NCI-H1417 treated with DMSO at 0.1 percent for 48 hours (cell line): ENCODE measurements at places on chromosomes 6 and 20.

- no peak for DNase-seq
These were observed 11.1 kb upstream of the LYRM2 start for GRCh38 chr6:89649682-89650081.

DNA sequence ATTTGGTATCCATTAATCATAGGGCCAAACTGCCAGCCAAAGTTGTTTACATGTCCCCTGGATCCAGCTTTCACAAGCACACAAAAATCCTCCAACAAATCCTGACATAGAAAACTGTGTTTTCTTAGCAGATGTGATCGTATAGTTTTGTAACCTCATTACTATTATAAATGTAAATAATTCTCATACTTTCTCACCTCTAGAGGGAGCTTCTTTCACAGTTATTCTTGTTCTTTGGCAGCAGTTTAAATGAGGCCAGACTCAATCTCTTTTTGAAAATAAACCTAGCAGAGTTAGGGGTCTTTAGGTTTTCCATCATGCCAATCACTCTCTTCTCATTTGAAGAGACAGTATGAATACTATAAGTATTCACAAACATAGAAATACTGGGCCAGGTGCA, 17.0 kb upstream of the ZNF318 start:
- no peak for DNase-seq

GRCh38 chr20:49471397-49471796, 11.1 kb downstream of the KCNB1 start:
- DNase-seq = no peak

GRCh38 chr6:6783721-6784120, 195.2 kb downstream of the LY86 start:
- no peak for DNase-seq

DNA sequence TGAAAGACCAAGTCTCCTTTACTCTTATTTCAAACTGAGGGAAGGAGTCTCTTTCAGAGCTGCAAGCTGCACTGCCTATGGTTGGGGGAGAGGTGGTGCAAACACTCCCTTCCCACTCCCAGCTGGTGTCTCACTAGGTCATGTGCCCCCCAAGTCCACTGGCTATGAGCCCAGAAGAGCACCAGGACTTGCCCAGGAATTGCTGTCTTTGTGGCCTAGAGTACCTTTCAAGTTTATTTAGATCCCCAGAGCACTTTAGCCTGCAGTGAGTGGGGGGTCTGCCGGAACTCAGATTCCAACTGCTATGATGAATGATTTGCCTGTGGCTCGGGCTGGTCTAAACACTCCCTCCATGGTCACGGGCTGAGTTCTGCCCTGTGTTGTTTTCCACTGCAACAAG, 192.6 kb upstream of the CITED2 start:
- no peak for DNase-seq

DNA sequence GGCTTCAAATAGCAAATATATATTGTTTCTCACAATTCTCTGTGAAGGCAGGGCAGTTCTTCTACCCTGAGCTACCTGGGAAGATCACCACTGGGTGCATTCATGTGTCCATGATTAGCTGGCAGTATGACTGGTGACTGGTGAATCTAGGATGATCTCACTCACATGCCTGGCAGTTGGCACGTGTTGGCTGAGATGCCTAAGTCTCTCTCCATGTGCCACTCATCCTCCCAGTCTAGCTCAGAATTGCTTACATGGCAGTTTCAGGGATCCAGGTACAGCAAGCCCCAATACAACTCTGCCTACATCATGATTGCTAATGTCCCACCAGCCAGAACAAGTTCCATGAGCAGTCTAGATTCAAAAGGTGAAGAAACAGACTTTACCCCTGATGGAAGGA, 346.8 kb upstream of the CNR1 start:
- DNase-seq = no peak

DNA sequence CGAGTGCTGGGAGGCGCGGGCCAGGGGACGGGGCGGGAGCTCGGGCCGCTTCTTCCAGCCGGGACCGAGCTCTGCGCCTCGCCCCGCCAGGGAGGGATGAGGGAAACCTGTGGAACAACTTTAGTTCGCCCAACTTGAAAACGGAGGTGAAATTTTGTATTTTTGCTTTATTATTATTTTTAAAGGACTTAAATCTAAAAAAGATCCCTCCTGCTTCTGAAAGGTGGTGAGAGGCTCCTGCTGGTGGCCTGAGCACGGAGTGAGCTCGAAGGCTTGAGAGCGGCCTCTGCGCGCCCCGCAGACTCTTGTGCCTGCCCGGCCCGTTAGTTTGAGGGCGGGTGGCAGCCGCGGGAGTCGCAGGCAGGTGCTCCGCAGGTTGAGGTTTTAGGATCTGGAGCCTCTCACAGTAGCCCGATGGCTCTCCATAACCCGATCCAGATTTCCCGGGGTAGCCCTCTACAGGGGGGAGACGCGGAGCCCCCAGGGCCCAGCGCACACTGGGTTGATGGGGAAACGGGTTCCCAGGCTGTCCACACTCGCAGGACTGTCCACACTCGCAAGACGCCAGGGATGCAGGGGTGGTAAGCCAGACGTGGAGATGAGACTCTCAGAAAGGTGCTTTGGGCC, 46.2 kb upstream of the SUPT3H start:
- DNase-seq = no peak

DNA sequence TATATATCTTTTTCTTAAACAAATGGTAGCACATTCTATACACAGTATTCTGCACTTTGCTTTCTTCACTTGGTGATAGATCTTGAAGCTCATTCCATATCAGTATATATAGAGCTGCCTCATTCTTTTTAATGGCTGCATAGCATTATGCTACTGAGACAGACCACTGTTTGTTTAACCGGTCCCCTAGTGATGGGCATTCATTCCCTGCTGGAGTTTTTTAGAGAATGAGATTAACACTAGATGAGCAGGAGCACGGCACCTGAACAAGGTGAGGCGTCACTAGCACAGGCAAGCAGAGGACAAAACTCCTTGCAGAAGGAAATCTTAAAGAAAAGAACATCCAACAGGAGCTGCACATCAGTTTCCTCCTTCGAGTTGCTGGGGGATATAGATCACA, 69.6 kb downstream of the GNAS-AS1 start:
- DNase-seq = no peak

DNA sequence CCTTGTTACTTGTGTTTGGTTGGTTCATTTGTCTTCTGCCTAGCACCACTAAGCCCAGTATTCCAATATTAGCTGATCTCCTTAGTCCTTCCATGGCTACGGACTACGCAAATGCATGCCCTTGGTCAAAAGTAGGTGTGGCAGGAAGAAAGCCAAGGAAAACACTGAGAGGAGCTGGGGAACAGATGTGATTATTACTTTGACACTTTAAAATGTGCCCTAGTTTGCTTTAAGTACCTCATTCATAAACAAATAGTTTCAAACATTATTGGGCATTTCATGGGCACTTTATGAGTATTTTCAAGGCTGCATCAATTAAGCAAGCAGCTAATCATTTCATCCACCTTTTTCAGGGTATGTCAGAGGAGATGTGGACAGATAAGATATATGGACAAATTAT, 60.1 kb upstream of the HDDC2 start:
- no peak for DNase-seq

DNA sequence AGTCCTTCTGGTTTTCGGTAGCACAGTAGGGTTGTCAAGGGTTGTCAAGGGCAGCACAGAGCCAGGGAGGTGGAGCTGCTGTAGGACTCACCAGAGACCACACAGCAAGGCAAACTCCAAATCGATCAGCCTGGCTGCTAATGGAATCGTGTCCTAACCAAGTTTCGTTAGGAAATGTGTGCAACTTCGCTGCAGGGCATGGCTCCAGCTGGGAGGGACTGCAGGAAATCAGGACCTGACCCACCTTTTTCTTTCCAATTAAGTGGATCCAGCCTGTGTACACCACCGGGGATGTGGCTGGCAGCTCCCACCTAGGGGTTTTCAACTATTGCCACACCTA, 251.7 kb upstream of the QKI start:
- no peak for DNase-seq

DNA sequence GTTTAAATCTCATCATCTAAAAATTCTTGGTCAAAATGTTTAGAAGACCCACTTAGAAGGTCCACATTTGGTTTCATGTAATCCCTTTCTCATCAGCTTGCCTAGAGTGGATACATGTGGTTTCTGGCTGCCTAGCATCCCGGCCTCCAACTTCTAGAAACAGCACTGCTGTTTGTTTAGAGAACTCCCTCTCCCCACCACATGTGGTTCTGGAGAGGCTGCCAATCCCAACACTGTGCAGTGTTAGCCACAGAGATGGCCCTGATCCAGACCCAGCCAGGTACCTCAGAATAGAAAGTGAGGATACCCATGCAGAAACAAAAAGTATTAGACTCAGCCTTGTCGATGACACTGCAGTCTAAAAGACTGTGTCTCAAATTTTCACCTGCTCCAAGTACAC, 241.8 kb downstream of the BCKDHB start:
- DNase-seq = no peak

- no peak for DNase-seq
These were observed 8.0 kb downstream of the LPIN3 start for GRCh38 chr20:41348430-41349172.

DNA sequence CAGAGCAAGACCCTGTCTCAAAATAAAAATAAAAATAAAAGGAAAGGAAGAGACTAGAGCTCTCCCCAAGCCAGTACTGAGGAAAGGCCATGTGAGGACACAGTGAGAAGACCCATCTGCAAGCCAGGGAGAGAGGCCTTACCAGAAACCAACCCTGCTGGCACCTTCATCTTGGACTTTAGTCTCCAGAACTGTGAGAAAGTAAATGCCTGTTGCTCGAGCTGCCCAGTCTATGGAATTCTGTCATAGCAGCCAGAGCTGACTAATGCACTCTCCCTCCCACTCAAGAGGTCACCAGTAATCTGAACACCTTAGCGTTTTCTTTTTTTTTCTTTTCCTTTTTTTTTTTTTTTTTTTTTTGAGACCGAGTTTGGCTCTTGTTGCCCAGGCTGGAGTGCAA, 7.3 kb upstream of the PRPH2 start:
- no peak for DNase-seq

GRCh38 chr6:4935975-4936680, 67.7 kb downstream of the RPP40 start:
- DNase-seq = no peak

DNA sequence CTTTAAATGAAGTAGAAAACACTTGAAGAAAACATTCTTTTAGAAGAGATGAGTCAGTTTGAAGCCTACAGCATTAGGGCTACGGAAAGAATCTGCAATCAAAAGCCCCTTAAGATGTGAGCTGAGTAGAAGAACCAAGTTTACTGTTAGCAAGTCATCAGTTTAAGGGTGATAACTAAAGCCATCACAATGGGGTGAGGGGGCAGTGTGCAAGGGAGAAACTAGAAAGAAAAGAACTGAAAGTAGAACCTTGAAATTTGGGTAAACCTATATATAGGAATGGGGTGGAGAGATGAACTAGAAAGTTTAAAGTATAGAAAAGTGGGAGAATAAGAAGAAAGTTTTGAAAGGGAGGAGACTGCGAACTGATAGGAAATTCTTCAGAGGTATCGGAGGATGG, 212.9 kb downstream of the COL19A1 start:
- DNase-seq = no peak

GRCh38 chr6:35185302-35185681, 28.5 kb upstream of the SCUBE3 start:
- no peak for DNase-seq

DNA sequence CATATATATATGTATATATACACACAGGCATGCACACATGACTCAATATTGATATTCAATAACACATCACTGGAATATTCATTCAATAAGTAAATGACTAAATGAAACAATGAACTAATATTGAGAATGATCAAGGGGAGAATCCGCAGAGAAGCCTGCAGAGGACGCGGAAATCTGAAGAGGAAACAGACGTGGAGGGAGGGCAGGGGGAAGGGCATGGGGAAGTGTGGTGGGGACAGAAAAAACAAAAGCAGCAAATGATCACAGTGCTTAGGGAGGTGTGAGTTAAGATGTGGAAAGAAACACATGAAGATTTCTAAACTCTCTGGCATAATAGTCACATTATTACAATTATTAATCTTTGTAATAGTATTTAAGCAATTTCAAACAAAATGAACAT, 14.5 kb downstream of the PERP start:
- DNase-seq = no peak

GRCh38 chr20:2212456-2213015, 83.3 kb upstream of the TGM3 start:
- DNase-seq = no peak
